Breast epithelium (tissue), 4 donors: ENCODE measurements at places on chromosomes 1 and 21. TPM values are rescaled to one million over a fixed set of nuclear protein-coding genes. Genes with fewer than 3 reads are reported as not detected.

NPR1 gene
- 46.5 TPM for total RNA-seq

CCDC27 gene
- total RNA-seq: not detected

LEPR gene
- 23.3 TPM for total RNA-seq

ADAM30 gene
- total RNA-seq: not detected

CELA3B gene
- not detected for total RNA-seq

PLEKHN1 gene
- 1.6 TPM for total RNA-seq

DNA sequence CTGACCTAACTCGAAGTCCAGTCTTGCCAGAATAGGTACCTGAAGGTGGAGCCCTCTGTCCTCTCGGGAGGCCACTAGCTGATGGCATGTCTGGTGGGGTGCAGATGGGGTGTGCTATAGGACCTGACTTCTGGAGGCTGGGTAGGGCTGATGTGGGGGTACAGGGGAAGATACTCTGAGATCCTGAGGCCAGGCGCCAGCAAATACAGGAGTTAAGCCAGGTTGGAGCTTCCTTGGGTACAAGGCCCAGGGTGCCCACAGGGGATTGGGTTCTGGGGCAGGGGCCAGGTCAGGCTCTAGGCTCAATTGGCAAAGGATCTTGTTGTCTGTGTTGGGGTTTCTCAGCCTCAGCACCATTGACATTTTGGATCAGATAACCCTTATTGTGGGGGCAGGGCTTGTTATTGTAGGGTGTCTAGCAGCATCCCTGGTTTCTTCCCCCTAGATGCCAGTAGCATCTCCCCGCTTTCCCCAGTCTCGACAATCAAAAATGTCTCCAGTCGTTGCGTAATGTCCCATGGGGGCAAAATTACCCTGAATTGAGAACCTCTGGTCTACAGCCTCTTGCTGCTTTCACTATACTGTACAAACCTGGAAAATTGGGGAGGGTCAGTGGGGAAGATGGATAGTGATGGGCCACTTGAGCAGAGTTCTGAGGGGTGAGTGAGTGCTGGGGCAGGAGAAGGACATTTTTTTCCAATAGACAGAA is 9.2 kb downstream of the PTPRF start:
- no peaks in the 10 kb centered on the region for H3K27me3 ChIP-seq
- no peak for DNase-seq
- H3K4me3 ChIP-seq: no peak overlapping the region
- H3K36me3 ChIP-seq: no peaks in the 10 kb centered on the region

DNA sequence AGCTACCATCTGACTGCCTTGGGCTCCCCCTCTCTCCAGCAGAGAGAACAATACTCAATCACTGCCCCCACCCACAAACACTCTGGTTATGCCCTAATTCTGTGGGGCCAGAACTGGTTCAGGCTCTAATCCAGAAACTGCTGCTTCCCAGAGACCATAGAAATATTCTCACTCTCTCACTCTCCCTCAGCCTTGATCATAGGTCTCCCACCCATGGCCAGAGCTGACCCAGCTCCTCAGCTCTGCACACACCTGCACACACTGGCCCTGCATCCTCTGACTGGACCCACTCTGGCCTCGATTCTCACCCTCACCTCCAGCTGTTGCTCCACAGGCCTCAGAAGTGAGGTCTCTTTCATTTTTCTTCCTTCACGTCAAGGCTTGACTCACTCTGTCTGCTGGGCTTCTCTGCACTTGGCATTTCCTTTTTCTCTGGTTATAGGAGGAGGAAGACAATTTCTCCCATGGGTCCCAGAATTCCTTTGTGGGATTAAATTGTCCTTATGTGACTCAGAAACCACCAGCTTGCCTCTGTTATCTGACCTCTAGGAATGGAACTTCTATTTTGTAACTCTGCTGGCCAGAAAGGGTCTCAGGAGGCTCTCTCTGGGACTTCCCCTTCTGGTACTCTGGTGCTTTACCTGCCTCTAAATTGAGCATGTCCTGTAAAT is 15.6 kb upstream of the ZMYM6 start:
- H3K4me1 ChIP-seq: no peaks in the 10 kb centered on the region
- DNase-seq: no peak
- no peaks in the 10 kb centered on the region for H3K27me3 ChIP-seq
- peak overlapping the region; percentile 61 for H3K27ac ChIP-seq
- no peaks in the 10 kb centered on the region for H3K36me3 ChIP-seq

GRCh38 chr1:183645531-183645930 is 7.6 kb downstream of the APOBEC4 start:
- H3K4me3 ChIP-seq: no peak overlapping the region
- H3K27me3 ChIP-seq: no peaks in the 10 kb centered on the region
- no peaks in the 10 kb centered on the region for H3K36me3 ChIP-seq
- no peak for DNase-seq

- DNase-seq: no peak
- no peak overlapping the region for H3K4me3 ChIP-seq
- no peaks in the 10 kb centered on the region for H3K4me1 ChIP-seq
These were observed 131.8 kb upstream of the DUSP10 start for GRCh38 chr1:221873673-221874072.

- H3K4me1 ChIP-seq: no peaks in the 10 kb centered on the region
- no peak for DNase-seq
- no peak overlapping the region for H3K4me3 ChIP-seq
- no peaks in the 10 kb centered on the region for H3K27me3 ChIP-seq
These were observed 2.8 kb downstream of the SRARP start for GRCh38 chr1:16006552-16007485.

DNA sequence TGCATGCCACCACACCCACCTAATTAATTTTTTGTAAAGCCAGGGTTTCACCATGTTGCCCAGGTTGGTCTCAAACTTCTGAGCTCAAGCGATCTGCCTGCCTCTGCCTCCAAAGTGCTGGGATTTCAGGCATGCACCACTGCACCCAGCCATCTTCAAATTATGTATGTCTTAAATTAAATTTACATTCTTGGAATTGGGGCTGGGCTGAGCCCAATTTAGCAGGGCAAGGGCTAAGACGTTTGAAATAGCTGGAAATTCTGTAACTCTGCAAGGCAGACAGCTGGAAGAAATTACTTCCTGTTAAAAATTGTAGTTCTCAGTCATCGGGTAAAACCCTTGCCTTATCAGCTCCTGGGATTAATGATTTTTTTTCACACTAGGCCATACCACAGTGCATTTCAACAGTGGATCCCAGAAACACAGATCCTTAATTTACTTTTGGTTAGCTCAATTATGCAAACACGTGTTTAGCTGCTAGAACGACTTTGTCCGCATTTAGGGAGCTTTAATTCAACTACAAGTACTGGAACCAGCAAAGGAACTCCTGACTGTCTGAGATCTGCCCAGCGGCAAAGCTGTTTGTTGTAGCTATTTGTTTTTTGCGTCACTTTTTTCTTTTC is 83.3 kb downstream of the OLFML3 start:
- no peaks in the 10 kb centered on the region for H3K27me3 ChIP-seq
- no peaks in the 10 kb centered on the region for H3K4me1 ChIP-seq
- DNase-seq: no peak
- H3K4me3 ChIP-seq: no peak overlapping the region

DNA sequence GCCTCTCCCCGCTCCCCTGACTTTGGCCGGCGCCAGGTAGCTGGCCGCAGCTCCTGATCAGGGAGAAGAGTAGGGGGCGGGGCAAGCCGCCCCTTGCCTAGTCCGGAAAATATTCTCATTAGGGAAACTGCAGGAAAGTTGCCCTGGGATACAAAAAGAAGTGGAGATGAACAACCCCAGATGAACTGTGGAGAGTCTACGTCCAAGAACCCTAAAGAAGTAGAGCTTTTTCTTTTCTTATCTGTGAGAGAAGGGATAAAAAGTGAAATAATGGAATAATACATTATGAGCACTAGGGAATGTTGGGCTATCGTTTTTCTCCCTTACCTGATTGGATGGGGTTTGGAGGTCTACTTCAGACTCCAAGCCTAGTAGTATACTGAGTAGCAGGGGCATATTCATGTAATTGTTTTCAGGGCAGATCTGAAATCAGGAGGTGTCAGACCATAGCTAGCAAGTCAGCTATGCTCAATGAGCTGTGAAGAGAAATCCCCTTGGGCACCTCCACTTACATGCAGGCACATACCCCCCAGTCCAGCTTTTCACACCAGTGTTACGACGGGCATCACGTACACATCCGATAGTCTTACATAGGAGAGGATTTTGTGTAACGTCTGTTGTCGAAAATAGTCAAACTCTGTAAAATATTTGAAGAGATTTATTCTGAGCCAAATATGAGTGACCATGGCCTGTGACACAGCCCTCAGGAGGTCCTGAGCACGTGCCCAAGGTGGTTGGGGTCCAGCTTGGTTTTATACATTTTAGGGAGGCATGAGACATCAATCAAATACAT is 1.7 kb upstream of the DUSP10 start:
- no peaks in the 10 kb centered on the region for H3K36me3 ChIP-seq
- DNase-seq: no peak
- H3K27ac ChIP-seq: peak overlapping the region; percentile 100
- no peaks in the 10 kb centered on the region for H3K4me1 ChIP-seq
- H3K4me3 ChIP-seq: peak overlapping the region; percentile 81

DNA sequence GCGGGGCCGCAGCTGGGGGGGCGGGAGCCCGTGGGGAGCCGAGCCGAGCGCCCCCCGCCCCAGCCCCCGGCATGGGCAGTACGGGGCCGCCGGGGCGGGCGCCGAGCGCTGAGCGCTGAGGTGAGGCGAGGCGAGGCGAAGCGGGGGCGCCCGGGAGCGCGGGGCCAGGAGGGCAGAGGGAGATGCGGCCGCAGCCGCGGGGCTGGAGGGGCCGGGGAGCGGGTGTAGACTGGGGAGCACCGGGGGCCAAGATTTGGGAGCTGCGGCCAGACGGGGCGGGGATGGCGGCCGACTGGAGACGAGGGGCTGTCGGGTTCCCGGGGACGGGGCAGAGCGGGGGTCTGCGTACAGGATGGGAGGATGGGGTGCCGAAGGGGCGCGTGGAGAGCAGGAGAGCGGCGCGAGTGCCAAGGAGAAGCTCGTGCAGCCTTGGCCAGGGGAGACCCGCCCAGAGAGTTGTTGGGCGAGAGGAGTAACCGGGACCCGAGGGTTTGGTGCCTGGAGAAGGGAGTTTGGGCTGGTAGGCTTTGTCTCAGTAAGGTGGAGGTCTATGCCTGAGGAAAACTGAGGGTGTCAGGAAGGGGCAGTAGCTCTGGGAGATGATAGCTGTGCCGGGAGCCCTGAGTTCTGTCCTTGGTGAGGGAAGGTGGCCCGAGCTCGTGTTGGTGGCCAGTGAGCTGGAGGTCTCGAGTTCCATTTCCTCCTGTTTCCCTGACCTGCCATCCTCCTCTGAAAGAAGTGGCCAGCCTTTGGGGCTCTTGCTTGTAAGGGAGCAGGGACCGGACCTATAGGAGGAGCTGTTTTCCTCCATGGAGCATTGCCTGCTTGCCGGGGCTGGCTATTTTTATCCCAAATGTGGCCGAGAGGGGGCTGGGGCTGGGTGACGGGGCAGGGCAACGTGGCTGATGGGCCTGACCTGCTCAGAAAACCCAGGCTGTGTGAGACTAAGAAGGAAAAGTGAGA is 539 bp downstream of the ATP8B2 start:
- peak overlapping the region; percentile 68 for H3K4me3 ChIP-seq
- no peaks in the 10 kb centered on the region for H3K27me3 ChIP-seq
- peak overlapping the region; percentile 83 for H3K27ac ChIP-seq
- DNase-seq: no peak

GRCh38 chr1:182299728-182300616 is 91.6 kb downstream of the GLUL start:
- no peaks in the 10 kb centered on the region for H3K36me3 ChIP-seq
- H3K4me3 ChIP-seq: no peak overlapping the region
- no peaks in the 10 kb centered on the region for H3K4me1 ChIP-seq
- H3K27ac ChIP-seq: no peak overlapping the region
- H3K27me3 ChIP-seq: no peaks in the 10 kb centered on the region

DNA sequence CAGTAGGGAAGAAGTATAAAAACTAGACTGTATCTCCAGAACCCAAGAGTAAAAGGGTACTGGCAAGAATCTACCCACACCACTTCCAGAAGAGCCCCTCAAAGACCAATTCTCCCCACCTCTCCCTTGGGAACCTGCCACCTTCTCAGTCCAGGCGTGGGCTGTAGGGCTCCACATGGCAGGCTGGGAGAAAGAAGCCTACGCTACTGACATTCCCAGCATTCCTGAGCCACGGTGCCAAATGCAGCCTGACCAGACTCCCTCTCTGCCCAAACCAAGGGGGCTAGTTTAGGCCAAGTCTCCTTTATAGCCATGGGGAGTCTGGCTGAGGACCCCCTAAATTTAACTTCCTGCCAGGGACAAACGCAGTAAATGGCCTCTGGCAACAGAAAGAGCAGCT is 2.0 kb downstream of the UBE2Q1 start:
- H3K4me1 ChIP-seq: peaks cover 17% of the 10 kb centered on the region
- H3K27me3 ChIP-seq: no peaks in the 10 kb centered on the region
- peak overlapping the region; percentile 2 for H3K4me3 ChIP-seq
- H3K27ac ChIP-seq: peak overlapping the region; percentile 97
- peaks cover 24% of the 10 kb centered on the region for H3K36me3 ChIP-seq
- DNase-seq: no peak

GRCh38 chr1:111754984-111755330 is 744 bp upstream of the DDX20 start:
- no peaks in the 10 kb centered on the region for H3K36me3 ChIP-seq
- H3K4me3 ChIP-seq: peak overlapping the region; percentile 59

DNA sequence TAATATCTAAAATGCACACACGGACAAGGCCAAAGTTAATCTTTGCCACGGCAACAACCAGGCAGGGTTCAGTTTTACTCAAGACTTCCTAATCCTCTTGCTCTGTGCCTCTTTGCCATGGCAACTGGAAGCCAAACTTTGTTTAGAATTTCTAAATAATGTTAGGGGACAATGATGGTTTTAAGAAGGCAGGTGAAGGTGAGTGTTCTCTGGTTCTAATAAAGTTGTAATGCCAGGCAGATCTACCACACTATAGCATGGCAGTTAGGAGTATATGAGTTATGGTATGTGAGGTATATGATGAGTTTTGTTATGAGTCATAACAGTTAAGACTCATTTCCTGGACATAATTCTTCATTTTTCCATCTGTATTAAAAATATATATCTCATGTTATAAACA is 2.7 kb downstream of the PTPRC start:
- DNase-seq: no peak
- H3K36me3 ChIP-seq: no peaks in the 10 kb centered on the region
- no peak overlapping the region for H3K27ac ChIP-seq
- no peak overlapping the region for H3K4me3 ChIP-seq
- no peaks in the 10 kb centered on the region for H3K27me3 ChIP-seq
- H3K4me1 ChIP-seq: no peaks in the 10 kb centered on the region

GRCh38 chr1:246528933-246529731 is 22.1 kb upstream of the SMYD3 start:
- H3K36me3 ChIP-seq: no peaks in the 10 kb centered on the region
- DNase-seq: no peak
- no peak overlapping the region for H3K4me3 ChIP-seq
- H3K4me1 ChIP-seq: no peaks in the 10 kb centered on the region

- H3K36me3 ChIP-seq: no peaks in the 10 kb centered on the region
- H3K4me3 ChIP-seq: no peak overlapping the region
- H3K27me3 ChIP-seq: peaks cover 5% of the 10 kb centered on the region
- DNase-seq: peak; percentile 49
These were observed 5.4 kb downstream of the TP73 start for GRCh38 chr1:3657578-3658230.

DNA sequence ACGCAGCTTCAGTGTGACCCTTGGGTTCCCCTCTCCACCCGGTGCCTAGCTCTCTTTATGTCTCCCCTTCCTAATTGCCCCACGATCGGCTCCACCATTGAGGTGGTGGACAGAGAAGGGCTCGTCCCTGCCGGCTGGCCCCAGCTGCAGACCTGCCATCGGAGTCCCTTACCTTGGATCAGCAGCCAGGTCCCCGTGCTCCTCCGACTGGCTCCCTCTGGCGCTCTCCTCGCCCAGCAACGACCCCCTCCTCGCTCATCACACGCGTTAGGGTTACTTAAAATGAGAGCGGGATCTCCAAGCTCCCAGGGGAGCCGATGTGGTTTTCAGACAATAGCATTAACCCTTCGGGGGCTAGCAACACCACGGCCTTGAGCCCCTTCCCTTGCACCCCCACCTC is 8.1 kb upstream of the ETV3L start:
- H3K4me3 ChIP-seq: no peak overlapping the region
- no peaks in the 10 kb centered on the region for H3K36me3 ChIP-seq
- no peak for DNase-seq
